ENCODE measurements at places on chromosomes 6 and 20. TPM values are rescaled to one million over a fixed set of nuclear protein-coding genes. Genes with fewer than 3 reads are reported as not detected.
A peak's percentile ranks its signal among the peaks of the same experiment; 100 is the strongest.

TENT5A gene
- polyA plus RNA-seq = 4.4 TPM

- no peak for DNase-seq
- no peaks in the 10 kb centered on the region for H3K36me3 ChIP-seq
- no peaks in the 10 kb centered on the region for H3K4me1 ChIP-seq
- no peak overlapping the region for H3K4me3 ChIP-seq
- no peaks in the 10 kb centered on the region for H3K27me3 ChIP-seq
Measured at GRCh38 chr20:43014206-43014605, 175.5 kb downstream of the PTPRT start.

- no peaks in the 10 kb centered on the region for H3K4me1 ChIP-seq
- H3K4me3 ChIP-seq = no peak overlapping the region
- no peak overlapping the region for H3K27ac ChIP-seq
- H3K36me3 ChIP-seq = no peaks in the 10 kb centered on the region
- H3K27me3 ChIP-seq = peaks cover 3% of the 10 kb centered on the region
- no peak for DNase-seq
Measured at GRCh38 chr6:99841297-99841696, 152.7 kb downstream of the MCHR2 start.

GRCh38 chr20:21357844-21358243 is 39.5 kb downstream of the NKX2-4 start:
- H3K27ac ChIP-seq = no peak overlapping the region
- H3K27me3 ChIP-seq = no peaks in the 10 kb centered on the region
- no peak overlapping the region for H3K4me3 ChIP-seq
- peaks cover 31% of the 10 kb centered on the region for H3K36me3 ChIP-seq

DNA sequence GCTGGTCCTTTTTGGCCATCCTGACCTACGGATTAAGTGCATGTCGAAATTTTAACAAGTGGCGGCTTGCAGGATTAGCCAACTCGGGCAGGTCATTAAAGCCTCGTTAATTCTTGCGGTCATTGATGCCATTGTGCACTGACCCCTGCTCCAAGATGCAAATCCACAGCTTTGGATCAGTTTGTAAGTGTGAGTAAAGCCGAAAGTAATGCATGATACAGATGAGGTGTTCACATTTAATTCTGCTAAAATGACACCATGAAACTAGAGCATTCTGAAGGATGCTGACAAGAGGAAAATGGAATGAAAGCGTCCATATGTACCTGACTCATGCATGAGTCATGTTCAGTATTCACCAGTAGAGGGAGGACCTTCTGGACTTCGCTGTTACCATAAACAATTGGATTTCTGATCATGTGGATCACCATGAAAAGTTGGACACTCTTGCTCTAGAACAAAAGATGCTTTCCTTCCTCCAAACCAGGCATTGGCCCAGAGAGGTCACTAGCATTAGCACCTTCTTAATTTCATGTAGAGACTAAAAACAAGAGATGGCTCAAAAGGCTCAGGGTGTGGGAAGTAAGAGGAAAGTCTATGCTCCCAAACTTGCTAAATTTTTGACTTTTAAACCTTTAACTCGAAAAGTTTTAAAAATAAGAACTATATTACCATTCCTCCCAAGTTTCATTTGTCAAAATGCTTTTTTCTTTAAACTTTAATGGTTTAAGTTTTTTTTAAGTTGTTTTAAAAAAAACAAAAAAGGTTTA is 48.0 kb downstream of the MUC22 start:
- H3K4me3 ChIP-seq = no peak overlapping the region
- H3K27ac ChIP-seq = no peak overlapping the region
- DNase-seq = peak; percentile 36
- H3K36me3 ChIP-seq = no peaks in the 10 kb centered on the region

Data from GM23338 (cell line).